Cerebellum (tissue), 4 donors: ENCODE measurements at places on chromosomes 11 and 22.

- DNase-seq = peak; percentile 83
Measured at GRCh38 chr11:36034551-36035331, 90.9 kb downstream of the LDLRAD3 start.

GRCh38 chr22:46525389-46526243 lies 11.8 kb downstream of the CELSR1 start:
- no peak for DNase-seq

DNA sequence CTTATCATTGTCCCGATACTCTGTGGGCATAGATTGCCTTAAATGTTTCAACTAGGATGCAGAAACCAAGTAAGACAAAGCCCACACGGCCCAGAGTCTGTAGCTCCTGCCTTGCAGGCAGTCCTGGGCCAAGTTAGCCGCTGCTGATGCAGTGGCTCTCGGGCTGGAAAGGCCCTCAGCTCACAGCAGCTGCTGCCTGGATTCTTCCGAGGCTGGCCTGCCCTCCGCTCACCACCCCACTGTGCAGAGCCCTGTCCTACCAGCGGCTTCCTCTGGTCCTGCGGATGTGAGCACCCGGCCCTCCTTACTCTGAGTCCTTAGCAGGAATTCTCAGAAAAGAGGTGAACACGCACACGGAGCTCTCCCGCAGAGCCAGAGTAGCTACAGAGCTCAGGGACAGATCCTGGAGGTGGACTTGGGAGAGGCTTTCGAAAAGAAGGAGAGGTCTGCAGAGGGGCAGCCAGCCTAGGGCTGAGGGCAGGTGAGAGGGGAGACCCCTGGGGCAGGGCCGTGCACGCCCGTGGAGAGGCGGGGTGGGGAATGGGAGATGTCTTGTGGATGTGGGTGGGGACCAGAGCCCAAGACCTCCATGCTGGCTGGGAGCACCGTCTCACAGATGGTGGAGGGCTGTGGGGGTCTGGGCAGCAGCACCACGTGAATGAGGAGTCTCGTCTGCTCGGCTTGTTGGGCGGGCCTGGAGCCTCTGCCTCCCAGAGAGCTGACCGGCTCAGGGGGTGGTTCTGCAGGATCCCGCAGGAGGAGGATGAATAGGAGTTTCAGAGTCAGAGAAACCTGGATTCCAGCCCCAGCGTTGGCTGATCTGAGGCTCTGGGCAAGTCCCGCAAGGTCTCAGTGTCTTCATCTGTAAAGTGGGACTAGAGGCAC lies 117.4 kb upstream of the B3GAT1 start:
- no peak for DNase-seq

DNA sequence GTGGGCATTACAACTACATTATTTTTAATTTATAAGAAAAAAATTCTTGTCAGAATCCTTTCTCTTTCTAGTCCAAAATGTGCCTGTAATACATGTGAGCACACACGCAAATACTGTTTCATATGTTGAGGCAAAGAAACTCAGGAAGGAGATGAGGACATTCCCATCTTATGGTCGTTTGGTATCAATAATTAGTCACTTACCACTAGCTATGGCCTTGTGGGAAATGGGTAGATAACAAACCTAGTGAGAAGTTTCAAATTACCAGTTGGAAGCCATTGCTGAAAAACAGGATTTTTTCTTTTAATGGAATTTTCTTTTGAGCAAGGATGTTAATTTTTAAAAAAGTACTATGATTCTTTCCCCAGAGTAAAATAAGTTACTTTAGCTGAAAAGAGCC lies 25.7 kb downstream of the AMOTL1 start:
- DNase-seq = no peak

DNA sequence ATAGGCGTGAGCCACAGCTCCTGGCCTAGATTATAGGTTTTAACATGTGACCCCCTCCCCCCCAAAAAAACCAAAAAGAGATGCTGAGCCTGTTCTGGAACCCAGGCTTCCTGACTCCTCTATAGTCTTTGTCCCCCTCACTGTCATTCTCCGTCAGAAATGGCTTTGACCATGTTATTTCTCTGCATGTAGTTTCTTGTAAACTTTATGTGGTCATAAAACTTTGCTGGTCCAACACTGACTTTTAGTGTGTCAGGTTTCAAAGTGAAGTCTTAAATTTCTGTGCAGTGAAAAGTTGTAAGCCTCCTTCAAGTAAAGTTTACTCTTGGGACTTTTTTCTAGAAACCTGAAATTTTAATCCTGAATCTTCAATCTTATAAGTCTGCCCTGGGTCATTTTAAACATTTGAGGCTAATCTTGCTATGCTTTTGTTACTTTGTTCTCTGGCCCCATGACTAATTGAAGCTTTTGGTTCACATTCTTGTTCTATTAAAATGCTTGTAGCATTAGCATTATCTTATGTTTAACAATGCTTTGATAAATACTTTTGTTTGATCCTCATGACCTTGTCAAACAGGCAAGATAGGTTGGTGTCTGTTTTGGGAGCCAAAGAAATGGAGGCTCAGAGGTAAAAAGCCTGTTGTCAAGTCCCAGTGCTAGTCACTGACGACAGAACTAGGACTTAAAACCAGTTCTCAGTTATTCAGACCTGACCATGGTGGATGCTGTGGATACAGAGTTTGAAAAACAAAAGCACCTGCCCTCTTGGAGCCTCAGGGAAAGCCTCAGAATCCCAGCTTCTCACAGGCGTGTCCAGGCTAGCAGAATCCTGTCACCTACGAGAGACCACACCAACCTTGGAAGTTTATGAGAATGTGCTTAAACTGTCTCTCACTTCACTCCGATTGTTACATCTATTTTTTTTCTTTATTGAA lies 87.7 kb upstream of the HORMAD2 start:
- no peak for DNase-seq

GRCh38 chr11:86064220-86064803 lies 4.6 kb downstream of the PICALM start:
- DNase-seq = no peak

GRCh38 chr11:33475993-33476392 lies 218.8 kb downstream of the HIPK3 start:
- no peak for DNase-seq

GRCh38 chr11:11244470-11245080 lies 108.5 kb downstream of the CSNK2A3 start:
- no peak for DNase-seq

GRCh38 chr11:2855162-2855561 lies 30.4 kb downstream of the CDKN1C start:
- DNase-seq = no peak

- DNase-seq = no peak
Measured at GRCh38 chr11:1128311-1129142, 29.2 kb upstream of the MUC5AC start.

GRCh38 chr22:30405731-30406130 lies 8.9 kb downstream of the SEC14L2 start:
- no peak for DNase-seq

- no peak for DNase-seq
Measured at GRCh38 chr11:77311701-77312100, 10.2 kb upstream of the GDPD4 start.

DNA sequence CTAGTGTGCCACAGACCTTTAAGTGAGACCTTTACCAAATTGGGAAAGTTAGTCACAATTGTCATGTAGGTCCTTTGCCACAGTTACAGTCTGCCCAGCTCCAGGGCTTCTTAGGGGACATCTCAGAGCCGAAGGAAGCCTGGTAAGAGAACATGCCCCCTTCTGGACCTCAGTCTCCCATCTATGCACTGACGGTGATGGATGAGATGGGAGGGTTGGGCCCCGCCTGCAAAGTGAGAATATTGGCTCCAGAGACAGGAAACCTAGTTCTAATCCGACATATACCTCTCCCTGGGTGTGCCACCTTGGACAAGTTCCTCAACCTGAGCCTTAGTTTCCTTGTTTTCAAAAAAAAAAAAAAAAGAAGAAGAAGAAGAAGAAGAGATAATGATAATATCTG lies 85.1 kb upstream of the NAV2 start:
- no peak for DNase-seq

GRCh38 chr11:2461253-2461955 lies 16.6 kb downstream of the KCNQ1 start:
- no peak for DNase-seq

GRCh38 chr11:11252403-11252802 lies 100.6 kb downstream of the CSNK2A3 start:
- DNase-seq = no peak

- DNase-seq = no peak
Measured at GRCh38 chr11:73318501-73319011, 10.5 kb downstream of the ARHGEF17 start.

- DNase-seq = no peak
Measured at GRCh38 chr11:31325160-31325559, 44.4 kb downstream of the DCDC1 start.

DNA sequence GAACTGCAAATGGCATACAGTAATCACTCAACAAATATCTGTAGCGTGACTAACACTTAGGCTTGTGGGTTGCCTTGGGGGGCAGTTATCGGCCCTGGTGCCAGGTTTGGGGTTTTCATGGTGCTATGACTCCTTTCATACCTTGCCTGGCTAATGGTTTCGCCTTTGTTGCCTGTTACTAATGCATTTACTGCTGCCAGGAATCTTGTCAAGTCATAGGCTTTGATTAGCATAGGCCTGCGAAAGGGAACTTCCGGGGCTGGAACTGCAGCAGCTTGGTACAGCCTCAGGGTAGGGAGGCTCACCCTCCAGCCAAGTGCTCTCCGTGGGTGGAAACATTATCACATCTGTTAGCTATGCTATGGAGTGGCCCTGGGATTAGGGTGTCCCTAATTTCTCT lies 13.2 kb downstream of the SLC25A18 start:
- no peak for DNase-seq

DNA sequence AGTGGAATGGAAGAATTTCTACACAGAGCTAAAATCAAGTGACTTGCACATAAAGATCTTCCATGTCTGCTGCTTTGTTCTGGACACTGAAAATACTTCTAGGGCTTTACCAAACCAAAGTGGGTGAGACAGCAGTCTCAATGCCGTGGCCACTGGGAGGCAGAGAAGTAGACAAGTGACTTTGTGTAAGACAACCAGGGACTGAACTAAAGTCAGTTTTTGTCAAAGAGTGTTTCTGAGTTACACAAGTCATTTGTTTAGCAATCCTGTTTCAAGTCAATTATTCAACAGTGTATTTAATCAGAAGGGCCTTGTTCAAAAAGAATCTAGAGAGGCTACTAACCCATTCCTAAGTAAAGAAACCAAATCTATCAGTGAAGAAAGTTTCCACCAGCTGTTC lies 46.6 kb downstream of the TCP11L1 start:
- DNase-seq = no peak

DNA sequence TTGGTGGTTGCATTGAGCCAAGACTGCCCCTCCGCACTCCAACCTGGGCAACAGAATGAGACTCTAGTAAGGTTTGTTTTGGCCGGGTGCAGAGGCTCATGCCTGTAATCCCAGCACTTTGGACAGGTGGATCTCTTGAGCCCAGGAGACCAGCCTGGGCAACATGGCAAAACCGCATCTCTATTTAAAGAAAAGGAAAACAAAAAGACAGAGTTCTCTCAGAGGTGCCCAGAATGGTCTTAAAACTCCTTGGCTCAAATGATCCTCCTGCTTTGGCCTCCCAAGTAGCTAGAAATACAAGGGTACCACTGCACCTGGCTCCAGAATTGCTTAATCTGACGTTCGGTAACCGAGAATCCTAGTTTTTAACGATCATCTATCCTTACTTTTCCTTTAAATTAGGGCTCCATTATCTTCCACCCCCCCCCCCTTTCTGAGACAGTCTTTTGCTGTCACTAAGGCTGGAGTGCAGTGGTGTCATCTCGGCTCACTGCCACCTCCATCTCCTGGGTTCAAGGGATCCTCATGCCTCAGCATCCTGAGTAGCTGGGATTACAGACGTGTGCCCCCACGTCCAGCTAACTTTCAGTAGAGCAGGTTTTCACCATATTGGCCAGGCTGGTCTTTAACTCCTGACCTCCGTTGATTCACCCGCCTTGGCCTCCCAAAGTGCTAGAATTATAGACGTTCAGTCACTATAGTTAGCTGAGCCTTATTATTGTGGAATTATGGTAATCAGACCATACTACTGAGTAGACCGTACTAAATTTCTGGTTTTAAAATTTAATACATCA lies 1.7 kb downstream of the RPS25 start:
- DNase-seq = no peak

DNA sequence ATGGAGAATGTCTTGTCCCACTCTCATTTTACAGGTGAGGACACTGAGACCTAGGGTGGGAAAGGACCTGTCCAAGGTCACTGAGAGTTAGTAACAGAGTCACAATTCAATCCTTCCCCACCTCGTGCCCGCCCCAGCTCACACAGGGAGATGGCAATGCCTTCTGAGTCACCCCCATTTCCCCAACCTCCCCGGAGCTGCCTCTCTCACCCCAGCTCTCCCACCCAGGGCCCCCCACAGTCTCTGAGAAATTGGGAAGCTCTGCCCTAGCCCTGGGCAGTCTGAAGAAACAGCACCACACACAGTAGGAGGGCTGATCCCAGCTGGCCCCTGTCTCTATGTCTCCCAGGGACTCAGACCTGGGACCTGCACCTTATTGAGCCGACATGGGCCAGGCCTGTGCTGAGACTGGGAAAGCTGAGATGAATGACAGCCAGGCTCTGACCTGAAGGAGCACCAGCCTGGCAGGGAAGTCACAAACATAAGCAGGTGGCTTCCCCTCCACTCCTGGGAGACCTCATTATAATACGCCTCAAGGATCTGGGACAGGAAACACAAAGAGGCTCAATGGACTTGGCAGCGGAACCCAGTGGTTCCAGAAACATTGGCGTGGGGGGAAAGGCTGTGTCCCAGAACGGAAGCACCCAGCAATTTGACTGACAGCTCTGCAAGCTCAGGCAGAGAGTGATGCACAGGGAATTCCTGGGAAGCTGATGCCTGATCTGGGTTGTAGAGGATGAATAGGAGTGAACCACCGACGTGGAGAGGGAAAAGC lies 51.0 kb downstream of the CD6 start:
- DNase-seq = peak; percentile 63

DNA sequence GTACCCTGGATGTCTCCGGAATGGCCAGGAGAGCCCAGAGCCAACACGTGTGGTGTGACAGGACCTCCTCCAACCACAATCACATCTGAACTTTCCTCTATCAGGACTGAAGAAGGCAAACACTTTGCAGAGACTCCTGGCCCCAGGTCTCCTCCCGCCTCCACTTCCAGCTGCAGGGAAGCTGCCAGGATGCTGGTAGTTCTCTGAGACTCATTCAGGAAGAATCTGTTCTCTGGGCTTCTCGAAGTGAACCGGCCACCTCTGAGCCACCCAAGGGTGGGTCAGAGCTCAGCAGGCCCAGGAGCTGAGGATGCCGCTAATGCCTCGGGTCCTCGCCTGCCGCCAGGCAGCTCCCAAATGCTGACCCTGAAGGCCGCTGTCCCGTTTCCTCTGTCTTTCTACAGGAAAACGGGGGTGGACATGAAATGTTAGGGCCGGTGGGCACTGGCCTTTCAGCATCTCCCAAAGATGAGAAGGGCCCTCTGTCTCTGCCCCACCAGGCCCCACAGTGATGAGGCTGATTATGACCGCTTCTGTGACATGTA lies 789.9 kb downstream of the BRD1 start:
- no peak for DNase-seq

DNA sequence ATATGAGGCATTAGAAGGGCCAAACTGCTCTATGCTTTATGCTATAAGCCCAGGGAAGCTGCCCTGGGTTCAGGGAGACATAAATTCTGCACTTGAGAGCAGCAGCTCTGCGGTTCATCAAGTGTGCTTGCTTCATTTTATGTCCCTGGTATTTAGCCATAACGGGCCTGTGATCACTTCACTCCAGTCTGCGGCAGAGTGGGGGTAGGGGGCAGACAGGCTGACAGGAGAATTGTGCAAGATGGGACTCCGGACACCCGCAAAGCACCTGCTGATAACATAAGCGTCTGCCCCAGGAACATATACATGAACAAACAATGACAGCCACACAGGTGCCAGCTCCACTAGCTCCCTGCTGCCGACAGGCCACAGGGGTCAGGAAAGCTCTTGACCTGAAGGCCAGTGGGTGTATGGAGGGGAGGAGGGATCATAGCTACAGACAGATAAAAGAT lies 56.1 kb downstream of the SMCO4 start:
- DNase-seq = no peak

- no peak for DNase-seq
Measured at GRCh38 chr22:27473533-27473932, 328.0 kb downstream of the MN1 start.
